CD14-positive monocyte (primary cell): ENCODE measurements at places on chromosomes 6 and 20.
A peak's percentile ranks its signal among the peaks of the same experiment; 100 is the strongest.

DNA sequence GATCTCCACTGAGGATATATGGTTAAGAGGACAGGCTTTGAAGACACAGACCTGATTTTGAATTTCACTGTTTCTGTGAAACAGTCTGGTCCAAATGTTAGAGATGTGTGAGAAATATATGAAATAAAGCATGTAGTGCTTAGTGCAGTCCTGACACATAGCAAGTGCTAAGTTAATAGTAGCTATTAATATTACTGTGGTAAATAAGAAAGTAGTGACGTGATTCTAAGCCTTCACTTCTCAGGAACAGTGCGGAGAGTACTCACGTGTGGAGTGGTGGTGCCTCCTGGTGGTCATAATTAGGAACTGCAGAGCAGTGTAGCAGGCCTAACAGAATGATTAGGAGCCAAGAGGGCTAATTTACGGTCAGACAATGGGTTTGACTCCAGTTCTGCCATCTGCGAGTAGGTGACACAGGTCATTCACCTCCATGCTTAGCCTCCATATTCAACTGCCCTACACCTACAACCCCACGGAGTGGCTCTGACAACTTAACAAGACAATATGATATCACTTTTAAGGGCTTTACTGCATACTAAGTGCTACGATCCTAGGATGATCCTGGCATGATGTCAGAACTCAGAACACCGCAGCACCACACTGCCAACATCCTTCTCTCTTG lies 106.2 kb downstream of the JPH2 start:
- peak; percentile 80 for DNase-seq

DNA sequence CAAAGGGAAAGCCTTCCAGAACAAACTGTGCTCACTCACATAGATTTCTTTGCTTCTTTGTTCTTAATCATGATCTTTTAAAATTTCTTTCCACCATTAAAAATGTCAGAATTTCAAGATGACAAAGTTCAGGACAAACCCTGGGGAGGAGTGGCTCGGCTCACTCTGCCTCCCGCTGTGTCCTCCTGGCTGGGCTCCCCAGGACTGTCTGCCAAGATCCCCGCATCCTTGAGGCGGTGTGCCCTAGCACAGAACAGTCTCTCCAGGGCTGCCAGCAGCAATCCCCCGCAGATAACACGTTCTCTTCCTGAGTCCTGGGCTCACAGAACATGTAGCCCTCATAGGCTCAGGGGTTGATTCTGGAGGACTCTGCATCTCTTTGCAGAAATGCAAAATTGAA lies 98.4 kb upstream of the KCNG1 start:
- no peak for DNase-seq

DNA sequence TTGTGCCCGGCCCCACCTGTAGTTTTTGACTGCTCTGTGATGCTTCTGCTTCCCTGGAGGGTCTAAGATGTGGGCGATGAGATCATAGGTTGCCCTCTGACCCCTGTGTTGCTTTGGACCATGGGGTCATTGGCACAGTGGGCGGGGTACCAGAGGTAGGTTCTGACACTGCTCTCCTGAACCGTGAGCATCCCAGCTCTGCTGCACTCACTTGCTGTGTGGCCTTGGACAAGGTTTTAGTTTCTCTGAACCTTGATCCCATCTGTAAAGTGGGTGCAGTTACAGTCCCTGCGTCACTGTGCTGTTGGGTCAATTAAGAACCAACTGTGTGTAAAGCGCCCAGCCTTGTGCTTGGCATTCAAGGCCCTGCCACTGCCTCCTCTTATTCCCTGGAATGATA lies 30.9 kb downstream of the SRC start:
- no peak for DNase-seq

DNA sequence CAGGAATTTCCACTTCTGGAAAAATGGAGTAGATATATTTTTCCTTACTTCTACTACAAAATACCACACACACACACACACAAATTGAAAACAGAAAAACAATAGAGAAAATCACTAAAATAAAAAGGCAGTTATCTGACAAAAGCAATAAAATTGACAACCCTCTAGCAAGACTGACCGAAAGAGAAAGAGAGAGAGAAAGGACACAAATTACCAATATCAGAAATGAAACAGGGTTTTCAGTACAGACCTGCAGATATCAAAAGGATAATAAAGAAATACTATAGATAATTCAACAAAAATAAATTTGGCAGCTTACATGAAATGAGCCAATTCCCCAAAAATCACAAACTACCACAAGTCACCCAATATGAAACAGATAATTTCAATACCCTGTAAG lies 104.7 kb downstream of the OPRM1 start:
- no peak for DNase-seq

DNA sequence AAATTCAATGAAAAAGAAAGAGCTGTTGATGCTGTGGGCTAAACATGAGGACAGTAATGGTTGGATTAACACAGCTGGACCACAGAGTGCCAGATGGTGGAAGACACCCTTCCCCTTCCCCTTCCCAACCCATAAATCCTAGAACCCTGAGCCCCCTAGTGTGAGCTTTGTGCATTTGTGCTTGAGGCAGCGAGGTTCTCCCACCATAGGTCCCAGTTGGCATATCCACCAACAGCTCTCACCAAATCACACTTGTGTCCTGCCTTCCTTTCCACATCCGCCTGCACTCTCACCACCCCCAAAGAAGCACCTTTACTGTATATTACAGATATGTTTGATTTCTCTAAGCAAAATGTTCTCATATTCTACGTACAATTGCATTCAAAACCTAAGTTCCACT lies 32.8 kb upstream of the HBS1L start:
- peak; percentile 37 for DNase-seq

DNA sequence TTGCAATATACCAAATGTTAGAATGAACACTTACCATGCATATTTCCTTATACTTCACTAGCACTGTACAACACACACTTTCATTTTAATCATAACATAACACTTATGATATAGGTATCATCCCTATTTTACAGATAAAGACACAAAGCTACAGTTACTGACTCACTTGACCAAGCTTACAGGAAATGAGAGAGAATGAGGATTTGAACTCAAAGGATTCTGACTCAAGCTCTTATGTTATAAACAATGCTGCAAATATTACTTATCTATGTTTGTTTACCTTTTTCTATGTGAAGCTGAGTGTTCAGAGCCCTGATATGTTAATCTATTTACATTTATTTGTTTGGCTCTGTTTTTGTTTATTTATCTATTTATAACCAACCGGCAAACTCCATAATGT lies 245.4 kb downstream of the PTPRK start:
- DNase-seq: no peak

DNA sequence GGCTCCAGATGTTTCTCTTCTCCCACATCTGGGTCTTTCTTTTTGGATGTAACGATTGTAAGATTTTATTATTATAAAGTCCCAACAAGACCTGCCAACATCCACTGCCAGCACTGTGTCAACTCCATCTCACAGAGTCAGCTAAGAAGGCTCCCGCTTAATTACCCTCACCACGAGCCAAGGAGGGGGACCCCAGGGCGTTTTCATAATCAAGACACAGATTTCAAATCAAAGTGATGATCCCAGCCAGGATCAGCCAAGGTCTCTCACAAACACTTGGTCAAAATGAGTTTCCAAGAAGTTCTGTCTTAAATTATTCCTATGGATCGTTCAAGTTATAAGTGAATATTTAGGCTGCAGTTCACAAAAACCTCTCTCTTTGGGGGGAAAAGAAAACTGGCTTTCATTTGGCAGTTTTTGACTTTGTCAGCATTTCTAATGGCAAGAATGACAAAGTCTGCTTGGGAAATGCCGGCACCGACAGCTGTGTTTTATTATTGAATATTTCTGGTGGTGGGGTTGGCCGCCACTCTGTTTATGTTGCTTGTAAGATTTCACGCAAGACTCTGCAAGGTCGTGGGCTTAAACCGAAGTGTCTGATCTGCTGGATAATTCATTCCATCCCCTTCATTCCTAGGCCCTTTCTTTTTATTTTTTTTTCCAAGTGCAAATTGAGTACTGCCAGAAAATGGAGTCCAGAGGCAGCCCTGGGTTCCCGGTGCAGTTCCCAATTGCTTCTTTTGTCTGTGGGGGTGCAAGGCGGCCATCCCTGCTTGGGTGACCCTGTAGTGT lies 170.2 kb upstream of the PMEPA1 start:
- DNase-seq: no peak

DNA sequence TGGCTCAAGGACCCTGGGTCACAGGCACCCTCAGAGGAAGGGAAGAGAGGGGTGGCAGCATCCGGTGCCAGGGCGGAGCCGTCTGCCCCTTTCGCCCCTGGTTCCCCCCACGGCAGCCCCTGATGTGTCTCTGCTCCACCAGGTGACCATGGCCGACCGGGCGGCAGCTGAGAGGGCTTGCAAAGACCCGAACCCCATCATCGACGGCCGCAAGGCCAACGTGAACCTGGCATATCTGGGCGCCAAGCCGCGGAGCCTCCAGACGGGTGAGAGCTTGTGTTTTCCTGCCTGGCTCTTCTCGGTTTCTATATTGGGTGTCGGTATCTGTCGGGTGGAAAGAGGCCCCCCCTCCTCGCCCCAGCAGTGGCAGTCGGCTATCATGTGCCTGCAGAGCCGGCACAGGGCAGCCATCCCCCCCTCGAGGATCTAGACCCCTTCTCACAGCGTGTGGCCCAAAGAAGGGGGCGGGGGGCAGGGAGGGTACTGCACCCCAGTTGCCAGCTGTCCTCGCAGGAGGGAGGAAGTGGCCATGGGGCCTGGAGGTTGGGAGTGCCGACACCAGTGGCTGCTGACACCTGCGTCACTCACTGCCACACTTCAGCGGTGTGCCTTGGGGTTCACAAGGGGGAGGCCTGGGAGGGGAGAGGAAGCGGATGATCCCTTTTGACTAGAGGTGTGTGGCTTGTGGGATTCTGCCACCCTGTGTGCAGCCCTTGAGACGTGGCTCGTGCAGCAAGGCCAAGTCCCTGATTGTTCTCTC lies 1.5 kb downstream of the RBM38 start:
- peak; percentile 45 for DNase-seq

DNA sequence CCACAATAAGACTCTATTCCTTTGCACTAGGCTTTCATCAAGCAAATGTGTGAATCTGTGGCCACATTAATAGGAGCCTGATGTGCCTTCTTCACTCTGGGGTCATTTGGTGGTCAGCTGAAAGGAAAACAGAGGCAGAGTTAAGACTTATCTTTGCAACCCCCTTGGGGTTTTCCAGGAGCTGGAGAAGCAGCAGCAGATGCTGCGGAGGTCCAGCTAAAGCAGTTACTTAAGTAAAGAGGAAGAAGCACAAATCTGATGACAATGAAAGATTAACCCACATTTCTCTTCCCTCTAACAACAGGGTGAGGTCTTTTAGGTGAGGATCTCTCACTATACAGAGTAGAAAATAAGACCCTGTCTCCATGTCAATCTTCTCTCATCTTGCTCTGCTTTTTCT lies 45.4 kb upstream of the QKI start:
- DNase-seq: peak; percentile 26

- DNase-seq: no peak
Measured at GRCh38 chr6:84027340-84028181, 6.0 kb upstream of the MRAP2 start.

DNA sequence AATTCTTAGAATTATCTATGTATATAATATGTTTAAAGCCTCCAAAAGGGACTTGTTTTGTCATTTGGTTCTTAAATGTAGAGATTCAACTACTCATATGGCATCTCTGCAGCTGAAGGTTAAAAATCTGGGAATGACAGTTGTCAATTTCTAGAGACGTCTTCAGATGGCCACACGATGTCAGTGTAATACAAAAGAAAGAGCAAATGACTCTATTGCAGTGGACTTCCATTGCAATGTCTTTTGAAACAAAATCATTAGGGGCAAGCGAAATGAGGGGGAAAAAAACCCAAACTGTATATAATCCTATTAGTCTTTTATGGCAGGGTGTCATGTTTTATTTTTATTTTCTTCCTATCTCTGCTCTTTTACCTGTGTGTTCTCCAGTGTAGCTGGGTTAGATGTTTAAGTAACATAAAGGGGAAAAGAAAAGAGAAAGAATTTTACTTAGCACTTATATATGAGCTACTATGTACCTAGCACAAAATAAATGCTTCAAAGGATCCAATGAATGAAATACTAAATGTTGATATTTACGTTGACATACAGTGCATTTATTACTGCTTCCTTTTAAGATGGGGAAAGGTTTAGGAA lies 26.2 kb downstream of the CCN2 start:
- no peak for DNase-seq

DNA sequence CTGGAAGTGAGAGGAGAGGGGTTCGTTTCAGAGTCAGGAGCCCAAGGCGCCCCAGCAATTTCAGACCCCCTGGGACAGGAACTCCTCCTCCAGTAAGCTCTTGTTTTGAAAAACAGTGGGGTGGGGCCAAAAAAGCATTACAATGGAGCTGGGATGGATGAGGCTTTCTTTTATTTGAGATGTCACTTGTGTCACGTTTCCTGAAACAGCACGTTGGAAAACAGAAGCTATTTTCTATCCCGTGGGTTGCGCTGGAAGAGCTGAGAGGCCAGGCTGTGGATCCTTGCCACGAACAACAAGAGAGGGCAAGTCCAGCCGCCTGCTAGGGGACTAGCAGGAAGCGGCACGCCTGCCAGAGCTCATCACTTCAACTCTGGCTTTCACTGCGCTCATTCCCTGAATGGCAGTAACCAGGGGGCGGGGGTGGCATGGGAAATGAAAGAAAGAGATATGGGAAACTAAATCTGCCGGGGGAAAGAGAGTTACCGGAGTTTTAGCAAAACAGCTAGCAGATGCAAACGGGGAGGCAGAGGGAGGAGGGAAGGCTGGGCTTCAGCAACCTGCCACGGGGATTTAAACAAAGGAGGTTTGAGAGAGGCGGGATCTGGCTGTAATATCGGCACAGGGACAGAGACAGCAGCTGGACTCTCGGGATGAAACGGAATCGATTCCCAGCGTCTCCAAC lies 34.6 kb downstream of the GCNT2 start:
- no peak for DNase-seq

DNA sequence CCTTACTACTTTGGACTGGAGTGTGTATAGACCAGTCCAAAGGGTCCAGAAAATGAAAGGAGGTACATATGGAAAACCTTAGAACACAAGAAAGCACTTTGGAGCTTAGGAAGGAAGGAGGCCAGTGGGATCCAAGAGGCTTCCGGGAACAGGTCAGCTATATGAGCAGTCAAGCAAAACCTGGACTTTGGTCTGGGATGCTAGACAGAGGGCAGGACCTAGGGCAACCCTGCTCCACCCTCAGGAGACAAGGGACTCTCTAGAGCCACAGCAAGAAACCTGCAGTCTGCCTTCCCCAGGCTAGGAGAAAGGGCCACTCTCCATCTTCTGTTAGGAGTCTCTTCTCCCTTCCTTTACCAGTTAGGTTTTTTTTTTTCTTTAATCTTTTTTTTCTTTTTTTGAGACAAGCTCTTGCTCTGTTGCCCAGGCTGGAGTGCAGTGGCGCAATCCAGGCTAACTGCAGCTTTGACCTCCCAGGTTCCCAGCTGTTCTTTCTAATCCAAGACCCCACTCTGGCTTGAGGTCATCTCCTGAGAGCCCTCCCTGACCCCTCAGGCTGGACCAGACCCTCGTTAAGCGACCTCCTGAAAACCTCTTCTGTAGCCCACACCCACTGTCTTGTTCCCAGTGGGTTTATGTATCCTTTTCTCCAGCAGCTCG lies 4.6 kb downstream of the KCNK5 start:
- DNase-seq: no peak

GRCh38 chr20:57389695-57390603 lies 1.2 kb upstream of the RBM38 start:
- no peak for DNase-seq
